ENCODE measurements at places on chromosomes 11 and 22.

DNA sequence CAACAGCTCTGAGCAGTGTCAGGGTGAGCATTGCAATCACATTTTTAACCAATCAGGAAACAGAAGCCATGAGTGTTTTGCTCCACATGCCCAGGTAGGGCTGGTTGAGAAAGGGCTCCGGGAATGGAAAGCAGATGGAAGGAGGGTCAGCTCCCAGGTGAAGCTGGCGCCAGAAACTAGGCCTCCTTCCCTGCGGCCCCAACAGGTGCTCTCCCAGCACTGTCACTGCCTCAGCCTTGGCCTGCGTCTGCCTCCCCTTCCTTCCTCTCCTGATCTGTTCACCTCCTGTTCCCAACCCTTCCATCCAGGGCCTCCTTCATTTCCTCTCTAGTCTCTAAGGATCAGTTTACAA is 4.6 kb upstream of the VSIG10L2 start:
- no peak for DNase-seq

DNA sequence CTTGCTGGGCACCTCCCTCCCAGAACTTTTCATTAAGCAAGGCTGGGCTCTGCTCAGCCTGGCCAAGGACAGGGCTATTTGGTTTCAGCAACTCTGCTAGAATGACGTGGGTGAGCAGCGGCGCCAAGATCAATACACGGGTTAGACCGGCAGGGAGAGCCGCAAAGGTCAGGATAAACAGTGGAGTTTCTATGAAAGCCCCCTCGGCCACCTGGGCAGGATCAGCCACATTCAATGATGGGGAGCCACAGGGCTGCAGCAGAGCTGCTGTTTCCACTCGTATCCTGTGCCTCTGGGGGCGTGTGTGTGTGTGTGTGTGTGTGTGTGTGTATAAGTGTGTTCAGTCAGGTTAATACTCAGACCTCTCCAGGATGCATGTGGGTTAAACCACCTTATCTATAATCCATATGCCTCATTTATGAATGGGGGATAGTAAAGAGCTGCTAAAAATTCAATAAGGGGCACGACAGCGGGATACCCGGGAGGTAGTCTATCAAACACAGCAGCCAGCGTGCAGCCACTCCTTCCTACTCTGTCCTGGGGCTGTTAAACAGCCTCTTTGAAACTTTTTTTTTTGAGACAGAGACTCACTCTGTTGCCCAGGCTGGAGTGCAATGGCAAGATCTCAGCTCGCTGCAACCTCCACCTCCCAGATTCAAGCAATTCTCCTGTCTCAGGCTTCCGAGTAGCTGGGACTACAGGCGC is 34.8 kb downstream of the MYH9 start:
- no peak for DNase-seq

- DNase-seq = no peak
Measured at GRCh38 chr22:44383652-44384562, 71.2 kb upstream of the SHISAL1 start.

GRCh38 chr22:36227396-36227795 is 11.9 kb downstream of the APOL2 start:
- no peak for DNase-seq

DNA sequence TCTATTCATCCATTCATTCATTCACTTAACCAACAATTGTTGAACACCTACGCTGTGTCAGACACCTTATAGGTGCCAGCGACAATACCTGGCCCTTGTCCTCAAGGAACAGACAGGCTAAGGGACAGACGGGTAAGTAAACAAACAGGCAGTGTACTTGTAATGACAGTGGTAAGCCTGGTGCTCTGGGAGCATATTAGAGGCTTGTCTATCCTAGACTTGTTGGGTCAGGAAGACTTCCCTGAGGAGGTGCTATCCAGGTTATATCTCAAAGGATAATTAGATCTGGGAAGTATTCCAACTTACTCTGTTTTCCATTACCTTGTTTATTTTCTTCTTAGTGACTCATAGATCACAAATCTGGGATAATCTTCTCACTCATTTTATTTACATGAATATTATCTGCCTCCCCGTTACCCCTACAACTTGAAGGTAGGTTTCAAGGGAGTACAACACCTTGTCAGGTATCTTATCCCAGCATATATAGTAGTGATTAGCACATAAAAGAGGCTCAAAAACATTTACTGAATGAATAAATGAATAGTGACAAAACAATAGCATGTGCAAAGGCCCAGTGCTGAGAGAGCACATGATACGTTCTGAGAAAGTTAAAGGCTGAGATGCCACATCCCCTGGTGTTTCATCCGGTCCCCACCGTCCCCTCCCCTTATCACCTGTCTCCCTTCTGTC is 75.3 kb upstream of the NCAM1 start:
- no peak for DNase-seq

GRCh38 chr11:20980736-20981135 is 311.4 kb downstream of the NELL1 start:
- DNase-seq = no peak

GRCh38 chr22:37340331-37341262 is 58.3 kb downstream of the CYTH4 start:
- DNase-seq = no peak

DNA sequence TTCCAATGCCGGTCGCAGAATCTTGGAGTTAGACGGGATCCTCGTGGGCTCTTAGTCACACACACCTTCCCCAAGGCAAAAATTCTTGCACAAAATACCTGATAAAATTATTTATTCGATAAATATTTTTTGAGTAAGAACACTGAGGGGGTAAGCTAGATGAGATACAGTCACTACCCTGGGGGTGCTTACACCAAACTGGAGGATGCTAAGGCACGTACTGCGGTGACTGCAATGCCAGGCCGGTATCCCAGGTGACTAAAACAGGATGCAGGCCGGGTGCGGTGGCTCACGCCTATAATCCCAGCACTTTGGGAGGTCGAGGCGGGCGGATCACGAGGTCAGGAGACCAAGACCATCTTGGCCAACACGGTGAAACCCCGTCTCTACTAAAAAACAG is 1.7 kb upstream of the MRTFA start:
- DNase-seq = no peak

- no peak for DNase-seq
Measured at GRCh38 chr11:75194147-75194546, 43.2 kb downstream of the SLCO2B1 start.
